ENCODE measurements at places on chromosomes 12 and 14.

DNA sequence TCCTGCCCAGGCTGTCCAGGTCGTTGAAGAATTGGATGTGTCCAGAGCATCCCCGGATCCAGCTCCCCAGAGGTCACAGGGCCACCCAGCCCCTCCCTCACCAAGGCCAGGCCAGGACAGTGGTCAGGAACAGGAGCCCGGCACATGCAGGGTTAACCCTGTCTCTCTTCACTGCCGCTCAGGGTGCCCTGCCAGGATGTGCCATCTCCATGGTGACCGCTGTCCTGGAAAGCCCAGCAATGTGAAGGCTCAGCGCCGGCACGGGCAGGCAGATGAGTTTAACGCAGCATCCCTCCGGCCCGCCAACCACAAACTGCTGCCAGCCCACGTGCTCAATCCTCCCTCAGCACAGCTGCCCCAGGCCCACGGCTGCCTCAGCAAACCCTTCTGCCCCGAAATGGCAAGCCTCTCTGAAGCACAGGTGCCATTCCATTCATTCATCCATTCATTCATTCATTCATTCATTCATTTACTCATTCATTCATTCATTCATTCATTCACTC is 4.4 kb downstream of the TMEM179 start:
- DNase-seq, result peak; percentile 73

DNA sequence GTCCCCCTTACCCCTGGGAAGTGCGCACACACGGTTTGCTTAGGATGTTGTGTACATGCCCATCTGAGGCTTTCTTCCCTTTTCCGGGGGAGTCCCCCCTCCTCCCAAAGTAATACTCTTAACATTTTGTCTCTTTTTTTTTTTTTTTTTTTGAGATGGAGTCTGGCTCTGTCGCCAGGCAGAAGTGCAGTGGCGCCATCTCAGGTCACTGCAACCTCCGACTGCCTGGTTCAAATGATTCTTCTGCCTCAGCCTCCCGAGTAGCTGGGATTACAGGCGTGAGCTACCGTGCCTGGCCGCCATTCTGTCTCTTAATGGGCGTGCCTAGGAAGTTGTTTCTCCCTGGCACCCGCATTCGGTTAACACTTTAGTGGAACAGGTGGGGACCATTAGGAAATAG is 4.5 kb upstream of the GMFB start:
- DNase-seq, result no peak

DNA sequence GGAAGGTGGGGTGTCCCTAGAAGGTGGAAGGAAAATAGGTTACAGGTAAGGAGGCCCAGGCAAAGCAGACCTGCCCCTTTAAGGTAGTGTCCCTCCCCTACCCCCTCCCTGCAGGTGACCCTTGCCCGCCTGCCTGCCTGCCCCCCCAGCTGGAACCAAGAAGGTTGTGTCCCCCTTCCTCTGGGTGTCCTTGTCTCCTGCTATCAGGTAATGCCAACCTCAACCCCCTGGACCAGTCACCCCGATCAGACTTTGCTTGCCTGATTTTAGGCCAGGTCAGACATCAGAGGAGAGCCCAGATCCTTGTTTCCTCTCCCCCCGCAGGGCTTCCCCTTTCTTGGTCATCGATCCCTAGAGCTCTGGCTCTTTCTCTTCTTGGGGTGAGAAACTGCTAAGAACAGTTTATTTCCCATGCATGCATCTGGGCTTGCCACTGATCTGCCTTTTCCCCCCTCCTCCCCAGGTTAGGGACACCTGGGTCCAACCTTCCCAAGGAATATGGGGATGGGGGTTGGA is at the start of gene SLC39A5:
SLC39A5 (plus strand) TSS at position 136 of the 516 bp plus-strand sequence. CDS start 1,224 bp downstream, outside the sequence.
- no peak for DNase-seq

DNA sequence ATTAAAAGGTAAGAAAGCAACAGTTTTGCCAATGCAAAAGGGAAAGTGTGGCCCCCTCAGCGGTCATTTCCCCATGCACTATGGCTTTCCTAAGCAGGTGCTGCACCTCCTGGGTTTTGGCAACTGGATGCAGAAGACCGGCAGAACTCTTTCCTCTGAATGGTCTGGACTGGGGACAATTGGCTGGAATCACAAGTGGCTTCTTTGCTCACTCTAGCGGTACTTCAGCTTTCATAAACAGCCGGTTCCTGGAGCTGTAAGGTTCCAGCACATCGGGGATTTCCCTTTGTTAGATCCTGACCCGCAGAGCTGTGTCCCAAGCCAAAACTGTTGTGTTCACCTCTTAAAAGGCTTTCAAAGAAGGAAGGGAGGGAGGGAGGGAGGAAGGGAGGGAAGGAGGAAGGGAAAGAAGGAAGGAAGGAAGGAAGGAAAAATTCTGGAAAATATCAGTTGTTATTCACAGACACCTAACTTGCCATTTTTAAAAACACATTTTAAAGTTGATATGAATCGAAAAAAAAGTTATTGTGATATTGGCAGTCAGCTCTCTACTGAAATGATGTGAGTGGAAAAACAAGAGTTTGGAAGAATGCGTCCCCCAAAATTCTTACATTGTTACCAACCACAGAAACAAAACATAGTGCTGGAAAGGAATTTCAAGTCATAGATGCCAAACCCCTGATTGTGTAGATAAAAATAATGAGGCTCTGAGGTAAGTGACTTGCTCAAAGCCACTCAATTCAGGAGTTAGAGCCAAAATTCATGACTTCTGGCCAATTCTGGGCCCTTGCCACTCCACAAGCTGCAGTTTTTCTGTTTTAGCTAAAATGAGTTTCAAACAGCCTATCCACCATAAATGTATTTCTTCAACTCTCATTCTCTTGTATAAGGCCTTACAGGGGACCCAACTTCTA is 220.6 kb upstream of the HMGA2 start:
- DNase-seq, result no peak

GRCh38 chr12:67920413-67920812 is 68.8 kb upstream of the IFNG-AS1 start:
- DNase-seq, result no peak

- DNase-seq, result no peak
Observed at GRCh38 chr14:77339407-77339806, 18.6 kb downstream of the GSTZ1 start.

DNA sequence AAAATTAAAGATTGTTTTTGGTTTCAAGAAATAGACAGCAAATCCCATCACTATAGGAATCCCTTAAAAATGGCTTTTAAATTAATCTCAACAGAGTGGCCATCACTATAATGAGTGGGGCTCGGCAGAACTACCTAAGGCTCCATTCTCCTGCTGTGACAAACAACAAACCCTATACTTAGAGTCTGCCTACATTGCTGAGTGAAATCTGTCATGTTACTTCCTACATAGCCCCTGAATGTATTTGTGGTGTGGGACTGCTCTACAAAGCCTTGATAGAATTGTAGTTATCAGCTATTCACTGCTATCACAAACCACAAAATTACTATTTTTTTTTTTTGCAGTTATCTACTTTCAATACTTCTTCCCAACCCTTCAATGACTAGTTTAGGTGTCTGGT is 538.7 kb upstream of the ATXN7L3B start:
- no peak for DNase-seq

GRCh38 chr14:31208546-31209424 is 1.2 kb upstream of the HECTD1 start:
- no peak for DNase-seq

- DNase-seq, result no peak
Observed at GRCh38 chr14:75495882-75496281, 26.4 kb upstream of the BATF start.

DNA sequence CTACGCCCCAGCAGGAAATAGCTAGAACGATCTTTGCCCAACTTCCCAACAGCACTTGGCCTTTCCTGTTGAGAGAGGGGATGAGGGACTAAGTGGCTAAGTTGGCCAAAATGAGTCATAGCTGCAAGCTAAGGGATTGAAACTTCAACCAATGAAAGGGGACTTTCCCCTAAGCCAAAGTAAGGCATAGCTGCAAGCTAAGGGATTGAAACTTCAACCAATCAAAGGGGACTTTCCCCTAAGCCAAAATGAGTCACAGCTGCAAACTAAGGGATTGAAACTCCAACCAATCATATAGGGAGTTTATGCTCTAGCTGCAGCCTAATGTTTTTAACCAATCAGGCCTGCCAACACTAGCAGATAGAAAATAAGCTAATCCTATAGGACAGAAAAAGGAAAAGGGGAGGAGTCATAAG is 100.5 kb upstream of the SSTR1 start:
- no peak for DNase-seq

DNA sequence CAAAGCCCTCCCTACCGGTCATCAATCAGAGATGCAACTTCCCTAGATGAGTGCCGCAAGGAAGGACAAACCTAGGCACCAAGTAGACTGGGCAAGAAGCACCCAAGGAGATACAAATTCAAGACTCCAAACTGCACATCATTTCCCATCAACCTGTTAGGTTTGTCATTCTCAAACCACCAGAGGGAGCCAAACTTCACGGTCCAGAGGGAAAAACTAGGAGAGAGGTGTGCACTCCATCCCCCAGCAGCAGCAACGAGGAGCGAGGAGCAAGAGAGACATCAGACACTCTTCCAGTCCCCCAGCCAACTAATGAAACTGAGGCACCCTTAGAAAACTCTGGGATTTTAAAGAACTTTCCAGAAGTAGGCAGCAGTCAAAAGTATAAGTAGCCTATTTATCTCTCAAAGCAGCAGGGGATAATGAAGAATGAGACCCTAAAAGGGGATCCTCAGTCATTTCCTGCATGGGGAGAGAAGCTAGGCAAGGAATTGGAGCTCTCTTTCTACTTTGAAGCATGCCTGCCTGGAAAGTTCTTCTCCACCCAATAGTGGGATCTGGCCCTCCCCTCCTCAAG is 37.0 kb upstream of the NT5DC3 start:
- DNase-seq, result peak; percentile 72

- DNase-seq, result peak; percentile 10
Observed at GRCh38 chr14:64209444-64210131, 84.6 kb downstream of the ESR2 start.

- DNase-seq, result peak; percentile 19
Observed at GRCh38 chr12:56645201-56645716, 525 bp downstream of the ATP5F1B start.

DNA sequence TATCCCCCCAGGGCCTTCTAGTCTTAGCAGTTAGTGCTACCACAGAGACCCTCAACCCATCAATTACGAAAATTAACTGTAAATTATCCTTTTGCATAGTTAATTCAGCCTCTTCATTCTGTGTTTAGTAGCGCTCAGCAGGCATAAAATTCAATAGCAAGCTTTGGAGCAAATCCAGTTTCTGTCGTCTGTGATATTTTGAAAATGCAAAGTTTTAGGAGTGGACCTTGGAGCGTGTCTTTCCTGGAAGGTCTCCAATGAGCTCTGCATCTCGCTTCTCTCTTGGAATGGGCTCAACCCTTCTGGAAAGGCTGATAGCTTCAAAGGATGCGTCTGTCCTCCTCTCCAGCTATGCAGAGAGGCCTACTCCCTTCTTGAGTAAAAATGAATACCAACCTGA is 222.9 kb downstream of the SLC15A4 start:
- no peak for DNase-seq

DNA sequence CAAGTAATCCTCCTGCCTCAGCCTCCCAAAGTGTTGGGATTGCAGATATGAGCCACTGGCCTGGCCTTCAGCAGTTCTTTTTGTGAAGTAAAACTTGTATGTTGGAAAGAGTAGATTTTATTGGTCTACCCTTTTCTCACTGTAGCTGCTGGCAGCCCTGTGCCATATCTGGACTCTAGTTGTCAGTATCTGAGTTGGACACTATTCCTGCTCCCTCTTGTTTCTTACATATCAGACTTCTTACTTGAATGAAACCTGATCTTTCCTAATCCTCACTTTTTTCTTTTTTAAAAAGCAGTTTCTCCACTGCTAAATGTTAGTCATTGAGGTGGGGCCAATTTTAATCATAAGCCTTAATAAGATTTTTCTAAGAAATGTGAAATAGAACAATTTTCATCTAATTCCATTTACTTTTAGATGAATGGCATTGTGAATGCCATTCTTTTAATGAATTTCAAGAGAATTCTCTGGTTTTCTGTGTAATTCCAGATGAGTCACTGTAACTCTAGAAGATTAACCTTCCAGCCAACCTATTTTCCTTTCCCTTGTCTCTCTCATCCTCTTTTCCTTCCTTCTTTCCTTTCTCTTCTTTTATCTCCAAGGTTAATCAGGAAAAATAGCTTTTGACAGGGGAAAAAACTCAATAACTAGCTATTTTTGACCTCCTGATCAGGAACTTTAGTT is 88.7 kb downstream of the APAF1 start:
- DNase-seq, result no peak

GRCh38 chr14:81165188-81165587 is 55.6 kb downstream of the GTF2A1 start:
- no peak for DNase-seq

DNA sequence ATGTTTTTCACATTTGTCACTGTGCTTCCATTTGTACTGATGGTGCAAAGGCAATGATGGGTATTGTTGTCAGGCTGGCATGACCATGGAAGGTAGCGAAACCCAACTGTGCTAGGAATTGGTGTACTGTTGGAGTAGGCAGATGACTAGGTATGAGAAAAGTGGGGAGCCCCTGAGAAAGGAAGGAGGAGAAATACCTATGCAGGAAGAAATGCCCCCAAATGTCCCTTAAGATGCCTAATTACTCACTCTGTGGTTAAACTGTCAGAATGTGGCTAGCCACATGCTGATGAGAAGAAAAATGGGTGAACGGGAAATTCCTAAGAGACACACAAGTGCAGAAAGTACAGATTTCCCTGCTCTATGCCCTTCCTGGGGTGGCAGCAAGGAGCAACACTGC is 339.1 kb downstream of the TMEM132D start:
- DNase-seq, result no peak

- DNase-seq, result no peak
Observed at GRCh38 chr12:20599757-20600156, 95.4 kb upstream of the SLCO1C1 start.

Data from RPMI8226 (cell line).